ENCODE measurements at places on chromosomes 1 and 21.

DNA sequence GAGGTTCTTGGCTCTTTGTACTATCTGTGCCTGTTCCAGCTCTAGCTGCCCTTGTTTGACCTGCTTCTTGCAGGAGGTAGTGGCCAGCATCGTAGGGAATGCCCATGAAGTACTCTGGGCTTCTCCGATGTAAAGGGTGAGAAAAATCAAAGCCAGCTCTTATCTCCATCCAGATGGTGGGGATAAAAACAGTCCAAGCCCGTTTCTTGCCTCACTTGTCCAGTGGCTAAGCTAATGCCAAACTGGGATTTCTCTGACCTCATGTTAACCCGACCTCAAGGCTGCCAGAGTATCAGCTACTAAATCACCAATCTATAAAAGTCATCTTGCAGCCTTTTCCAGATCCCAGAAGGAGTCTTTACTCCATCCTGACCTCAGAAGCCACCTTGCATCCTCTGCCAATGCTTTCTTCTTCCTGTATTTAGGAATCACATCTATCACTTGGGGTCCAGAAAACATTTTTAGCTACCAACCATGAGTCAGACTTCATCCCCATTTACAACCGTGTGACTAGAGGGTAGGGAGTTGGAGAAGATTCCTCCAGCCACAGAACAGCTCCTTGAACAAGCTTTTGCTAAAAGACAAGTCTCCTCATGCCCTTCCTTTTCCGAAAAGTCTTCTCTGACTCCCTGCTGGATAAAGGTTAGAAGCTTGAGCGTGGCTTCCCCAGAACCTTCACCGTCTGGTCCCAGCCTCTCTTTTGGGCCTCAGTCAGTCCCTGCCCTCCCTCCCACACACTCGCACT is 35.9 kb downstream of the KCNC4 start:
- no peak for DNase-seq

GRCh38 chr1:41558761-41559171 is 74.3 kb upstream of the EDN2 start:
- DNase-seq, result no peak

DNA sequence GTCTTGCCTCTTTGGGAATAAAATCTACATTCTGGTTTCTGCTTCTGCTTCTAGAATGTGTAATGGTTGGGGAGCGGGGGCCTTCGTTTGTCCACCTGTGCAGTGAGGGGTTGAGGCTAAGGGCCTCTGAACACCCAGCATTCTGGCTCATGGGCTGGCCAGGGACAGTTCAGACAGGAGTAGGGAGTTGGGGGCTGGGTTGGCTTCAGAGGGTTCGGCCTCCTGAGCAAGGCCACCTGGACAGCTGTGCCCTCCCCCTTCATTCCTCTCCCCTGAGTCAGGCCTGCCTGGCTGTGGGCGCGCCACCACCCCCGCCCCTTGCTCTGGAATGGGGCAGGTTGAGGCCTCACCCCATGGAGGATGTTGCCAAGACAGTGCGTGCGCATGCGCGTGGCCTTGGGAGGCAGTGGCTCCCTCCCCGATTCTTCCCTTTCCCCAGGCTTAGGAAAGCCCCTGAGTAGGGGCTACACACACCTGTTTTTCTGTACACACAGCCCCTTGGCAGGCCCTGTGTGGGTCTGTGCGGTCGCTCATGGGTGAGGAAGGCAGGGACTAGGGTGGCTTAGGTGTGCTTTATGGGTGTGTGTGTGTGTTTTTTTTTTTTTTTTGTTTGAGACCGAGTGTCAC is 57.0 kb downstream of the YARS1 start:
- DNase-seq, result no peak

- DNase-seq, result no peak
Measured at GRCh38 chr21:44335266-44336059, 3.7 kb downstream of the CFAP410 start.

DNA sequence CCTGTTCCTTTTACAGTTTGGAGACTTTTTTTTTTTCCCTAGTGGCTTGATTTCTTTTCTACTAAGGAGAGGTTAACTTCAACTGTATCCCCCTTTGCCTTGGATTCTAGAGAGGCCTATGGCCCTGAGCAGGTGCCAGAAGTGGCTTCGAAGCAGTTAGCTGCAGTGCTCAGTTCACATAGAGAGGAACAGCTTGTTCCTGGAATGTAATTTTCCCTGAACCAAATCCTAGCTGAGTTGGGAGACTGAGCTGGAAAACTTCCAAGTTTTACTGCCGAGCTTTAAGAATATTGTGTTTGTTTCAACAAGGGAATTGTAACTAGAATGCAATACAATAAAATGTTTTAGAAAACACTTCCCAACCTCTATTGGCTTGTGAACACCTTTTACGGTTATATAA is 17.5 kb downstream of the RD3 start:
- no peak for DNase-seq

DNA sequence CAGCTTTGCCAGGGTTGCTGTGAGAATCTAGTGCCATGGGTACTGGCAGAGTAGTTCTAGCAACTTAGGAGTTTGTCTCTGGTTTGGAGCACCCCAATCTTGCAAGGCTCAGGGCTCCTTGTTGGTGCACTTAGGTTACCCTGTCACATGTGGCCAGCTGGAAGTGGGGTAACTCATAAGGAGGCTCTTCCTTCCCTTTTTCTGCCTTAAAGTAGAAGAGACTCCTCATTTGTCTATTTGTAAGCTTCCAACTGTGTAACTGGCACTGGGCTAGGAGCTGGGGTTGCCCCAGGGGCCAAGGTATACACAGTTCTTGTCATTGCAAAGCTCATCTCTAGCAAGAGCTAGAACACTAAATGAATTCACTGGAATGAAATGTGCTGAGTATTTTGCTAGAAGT is 10.6 kb downstream of the MROH7 start:
- no peak for DNase-seq

GRCh38 chr1:244181867-244182266 is 130.8 kb downstream of the ZBTB18 start:
- peak; percentile 75 for DNase-seq

DNA sequence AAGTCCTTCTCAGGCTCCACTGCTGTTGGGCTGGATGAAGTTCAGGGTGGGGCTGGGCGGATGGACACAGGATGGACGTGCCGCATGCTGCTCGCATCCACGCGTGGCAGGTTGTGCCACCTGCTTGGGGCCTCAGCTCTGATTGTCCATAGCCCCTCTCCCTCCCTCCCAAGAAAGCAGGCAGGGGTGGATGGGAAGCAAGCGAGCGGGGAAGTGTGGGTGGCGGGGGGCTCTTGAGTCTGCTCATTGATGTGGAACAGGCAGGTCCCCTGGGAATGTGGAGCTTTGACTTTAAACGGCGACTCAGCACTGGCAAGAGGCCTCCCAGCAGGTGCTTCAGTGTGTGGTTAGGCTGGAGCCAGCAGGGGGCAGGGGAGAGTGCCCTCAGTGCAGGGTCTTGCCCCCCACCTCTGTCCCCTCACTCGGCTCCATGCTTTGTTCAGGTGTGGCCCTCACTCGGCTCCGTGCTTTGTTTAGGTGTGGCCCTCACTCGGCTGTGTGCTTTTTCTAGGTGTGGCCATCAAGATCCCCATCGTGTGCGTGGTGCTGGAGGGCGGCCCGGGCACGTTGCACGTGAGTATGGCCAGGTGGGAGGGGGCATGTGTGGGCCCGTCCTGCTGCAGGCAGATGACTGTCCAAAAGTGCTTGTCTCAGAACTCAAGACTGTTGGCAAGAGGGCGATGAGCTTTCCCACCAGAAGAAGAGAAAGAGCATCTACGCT is 23.9 kb downstream of the TRPM2 start:
- DNase-seq, result no peak

GRCh38 chr1:231600458-231600976 is 26.1 kb upstream of the DISC1 start:
- DNase-seq, result no peak

DNA sequence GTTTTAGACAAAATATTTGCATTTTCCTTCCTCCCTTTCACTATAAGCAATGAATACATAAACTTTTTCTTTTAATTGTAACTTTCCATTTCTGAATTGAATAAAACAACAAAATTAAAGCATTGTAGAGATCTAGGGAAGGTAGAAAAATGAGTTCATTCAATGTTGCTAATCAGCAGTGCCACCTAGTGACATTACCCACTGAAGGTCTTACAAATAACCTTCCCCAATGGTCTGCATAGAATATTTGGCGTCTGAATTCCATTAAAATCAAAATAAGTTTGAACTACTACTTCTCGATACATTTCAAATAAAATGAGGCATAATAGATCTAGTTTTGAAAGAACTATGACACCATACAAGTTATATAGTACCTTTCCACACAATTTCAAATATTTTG is 19.6 kb downstream of the FH start:
- peak; percentile 21 for DNase-seq

DNA sequence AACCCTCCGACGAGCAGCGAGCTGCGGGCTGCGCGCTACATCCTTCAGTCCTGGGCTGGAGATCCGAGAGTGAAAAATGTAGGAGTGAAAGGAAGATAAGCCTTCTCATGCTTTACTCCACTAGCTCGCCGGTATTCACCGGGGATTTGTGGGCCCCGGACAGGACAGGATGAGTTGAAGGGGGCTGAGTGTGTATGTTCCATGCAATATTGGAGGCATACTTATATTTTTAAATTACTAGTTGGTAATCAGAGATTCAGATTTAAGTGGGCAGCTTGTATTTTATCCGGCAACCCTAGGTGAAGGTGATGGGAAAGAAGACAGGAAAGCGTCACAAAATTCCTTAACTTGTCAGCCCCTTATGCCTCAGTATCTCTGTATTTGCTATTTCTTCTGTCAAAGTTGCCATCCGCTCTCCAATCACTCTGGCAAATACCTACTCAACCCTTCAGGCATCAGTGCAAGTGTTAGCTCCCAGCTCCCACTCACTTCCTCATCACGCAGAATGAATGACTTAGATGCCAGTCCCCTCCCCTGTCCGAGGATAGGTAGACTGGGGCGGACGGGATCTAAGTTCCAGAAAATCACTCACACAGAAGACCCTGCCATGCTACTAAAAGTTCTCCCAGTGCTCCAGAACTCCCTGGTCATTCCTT is 503 bp upstream of the PIGM start:
- peak; percentile 20 for DNase-seq

GRCh38 chr1:165861911-165862310 is 34.5 kb downstream of the UCK2 start:
- DNase-seq, result no peak

- no peak for DNase-seq
Measured at GRCh38 chr1:20409012-20409411, 77.0 kb downstream of the CAMK2N1 start.

GRCh38 chr1:6770751-6771440 is 14.4 kb upstream of the CAMTA1 start:
- peak; percentile 6 for DNase-seq

- no peak for DNase-seq
Measured at GRCh38 chr1:106435269-106435668, 621.2 kb upstream of the PRMT6 start.
